ENCODE measurements at places on chromosomes 13 and 19.

GRCh38 chr19:11626252-11626651 is 29.0 kb downstream of the ZNF627 start:
- no peak overlapping the region for H3K4me3 ChIP-seq
- no peaks in the 10 kb centered on the region for H3K27me3 ChIP-seq
- no peaks in the 10 kb centered on the region for H3K36me3 ChIP-seq
- no peaks in the 10 kb centered on the region for H3K4me1 ChIP-seq

DNA sequence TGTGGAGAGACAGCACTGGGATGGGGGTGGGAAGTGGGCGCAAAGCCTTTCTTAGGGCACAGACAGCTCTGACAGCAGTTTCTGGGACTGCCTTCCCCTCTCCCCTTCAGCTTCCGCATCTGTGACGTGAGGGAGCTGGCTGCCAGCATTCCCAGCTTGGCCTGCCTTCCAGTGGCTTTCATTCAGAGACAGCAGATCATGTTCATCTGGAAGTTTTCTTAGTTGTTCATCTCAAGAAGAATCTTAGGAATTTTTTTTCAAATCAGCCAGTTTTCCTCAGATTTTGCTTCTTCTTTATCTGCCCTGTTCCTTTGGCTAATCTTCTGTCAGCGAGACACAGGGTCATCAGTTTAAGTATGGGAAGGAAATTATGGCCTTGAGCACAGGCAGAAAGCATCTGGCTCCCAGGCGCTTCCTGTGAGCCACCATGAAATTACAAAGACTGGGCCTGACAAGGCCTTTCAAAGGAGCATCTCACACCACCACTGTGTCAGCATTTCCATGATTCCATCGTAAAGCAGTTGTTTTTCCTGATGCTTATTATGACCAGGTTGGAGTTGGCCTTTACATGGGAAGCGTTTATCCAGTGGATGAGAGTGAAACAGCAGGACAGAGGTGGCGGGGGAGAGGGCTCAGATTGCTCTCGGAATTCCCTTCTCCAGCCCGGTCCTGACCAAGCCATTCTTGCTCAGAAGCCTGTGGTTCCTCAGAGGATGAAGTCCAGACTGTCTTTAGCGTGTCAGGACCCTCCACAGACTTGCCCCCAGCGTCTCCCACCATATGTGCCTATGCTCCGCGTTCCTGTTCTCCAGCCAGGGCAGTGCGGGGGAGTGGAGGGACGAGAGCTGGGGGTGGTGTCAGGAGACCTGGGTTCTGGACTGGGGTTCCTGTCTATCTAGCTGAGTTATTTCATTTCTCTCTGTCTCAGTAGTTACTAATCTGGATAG is 43.6 kb downstream of the ARHGAP35 start:
- no peak for ATAC-seq

- H3K4me3 ChIP-seq, result no peak overlapping the region
- H3K27me3 ChIP-seq, result no peaks in the 10 kb centered on the region
- ATAC-seq, result no peak
- H3K36me3 ChIP-seq, result no peaks in the 10 kb centered on the region
- no peak overlapping the region for H3K27ac ChIP-seq
Observed at GRCh38 chr13:105135852-105136615, 1399.4 kb downstream of the EFNB2 start.

DNA sequence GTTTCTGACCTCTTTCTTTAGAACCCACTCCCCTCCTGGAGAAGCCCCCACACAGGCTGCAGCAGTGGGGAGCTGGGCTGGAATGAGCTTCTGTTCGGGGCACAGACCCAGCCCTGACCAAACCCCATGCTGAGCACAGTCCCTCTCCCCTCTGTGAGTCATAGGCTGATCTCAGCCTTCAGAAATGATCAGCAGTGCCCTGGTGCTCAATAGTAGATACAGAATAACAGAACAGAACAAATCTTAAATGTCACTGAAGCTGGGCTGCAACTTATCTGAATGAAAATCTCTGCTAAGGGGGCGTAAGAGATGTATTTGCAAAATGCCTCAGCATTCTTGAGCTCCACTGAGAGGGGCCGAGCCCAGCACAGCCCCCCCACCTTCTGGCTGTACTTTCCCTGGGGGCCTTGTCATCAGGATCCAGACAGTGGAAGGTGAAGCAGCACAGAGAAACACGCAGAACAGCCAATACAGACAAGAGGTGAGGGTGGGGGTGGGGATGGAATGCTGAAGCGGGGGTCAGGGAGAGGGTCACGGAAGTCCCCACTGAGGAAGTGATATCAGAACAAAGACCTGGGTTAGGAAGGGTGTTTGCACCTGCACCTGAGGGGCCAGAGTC is 9.9 kb downstream of the ZNF665 start:
- H3K4me3 ChIP-seq, result no peak overlapping the region
- H3K27me3 ChIP-seq, result no peaks in the 10 kb centered on the region
- no peak for ATAC-seq
- no peaks in the 10 kb centered on the region for H3K36me3 ChIP-seq
- peak overlapping the region; percentile 31 for H3K27ac ChIP-seq

DNA sequence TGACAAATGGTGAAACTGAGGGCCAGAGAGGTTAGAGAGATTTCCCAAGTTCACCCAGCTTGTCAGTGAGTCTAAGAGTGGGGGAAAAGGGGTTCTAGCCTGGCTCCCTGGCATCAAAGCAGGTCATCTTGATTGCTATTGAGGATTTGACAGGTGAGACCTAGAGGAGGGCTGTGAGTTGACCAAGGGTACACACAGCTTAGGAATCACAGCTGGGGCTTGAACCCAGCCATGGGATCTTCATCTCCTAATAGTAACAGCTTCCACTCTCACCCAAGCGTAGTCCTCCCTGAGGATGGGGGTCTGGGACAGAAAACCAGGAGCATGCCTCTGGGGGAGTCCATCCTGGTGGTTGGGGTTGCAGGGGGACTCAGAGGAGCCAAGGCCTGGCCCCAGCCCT is 6.8 kb downstream of the CYP4F8 start:
- H3K36me3 ChIP-seq, result no peaks in the 10 kb centered on the region
- no peak overlapping the region for H3K27ac ChIP-seq
- H3K4me1 ChIP-seq, result no peaks in the 10 kb centered on the region
- ATAC-seq, result no peak

- ATAC-seq, result no peak
- H3K4me1 ChIP-seq, result no peaks in the 10 kb centered on the region
- no peaks in the 10 kb centered on the region for H3K27me3 ChIP-seq
- H3K4me3 ChIP-seq, result no peak overlapping the region
- no peak overlapping the region for H3K27ac ChIP-seq
Observed at GRCh38 chr13:97058391-97058790, 64.1 kb upstream of the OXGR1 start.

DNA sequence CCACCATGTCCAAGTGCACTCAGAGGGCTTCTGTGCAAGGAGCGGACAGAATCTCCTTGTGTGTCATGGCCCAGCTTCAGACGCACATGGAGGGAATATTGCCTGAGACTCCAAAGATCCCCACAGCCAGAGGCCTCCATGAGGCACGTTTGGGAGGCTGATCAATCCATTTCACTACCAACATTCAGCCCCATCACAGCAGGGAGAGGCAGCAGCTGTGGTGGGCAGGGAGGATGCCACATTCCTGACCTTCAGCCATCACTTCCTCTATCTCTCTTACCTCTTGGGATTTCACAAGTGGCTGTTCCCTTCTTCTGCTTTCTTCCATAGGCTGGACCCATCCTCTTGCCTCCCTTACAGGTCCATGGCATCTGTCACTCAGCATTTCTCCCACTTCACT is 82.4 kb upstream of the MBNL2 start:
- H3K36me3 ChIP-seq, result no peaks in the 10 kb centered on the region
- no peak overlapping the region for H3K4me3 ChIP-seq
- H3K27ac ChIP-seq, result no peak overlapping the region
- no peaks in the 10 kb centered on the region for H3K27me3 ChIP-seq

DNA sequence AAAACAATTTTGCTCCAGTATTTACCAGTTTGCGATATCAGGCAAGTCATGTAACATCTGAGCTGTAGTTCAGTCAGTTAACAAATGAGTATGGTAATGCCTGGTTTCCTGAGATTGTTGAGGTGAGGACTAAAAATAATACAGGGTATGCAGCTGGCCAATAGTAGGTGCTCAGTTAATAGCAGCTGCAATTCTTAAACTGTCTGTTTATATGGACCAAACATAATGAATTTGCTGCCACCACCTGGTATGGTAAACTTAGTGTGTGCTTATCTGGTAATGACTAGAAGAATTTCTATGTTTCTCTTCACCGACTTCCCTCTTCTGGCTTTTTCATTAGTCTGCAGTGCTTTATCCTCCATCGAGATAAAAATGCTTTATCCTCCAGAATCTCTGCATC is 9.1 kb downstream of the ZMYM2 start:
- no peaks in the 10 kb centered on the region for H3K36me3 ChIP-seq
- peaks cover 3% of the 10 kb centered on the region for H3K4me1 ChIP-seq
- ATAC-seq, result no peak
- H3K27me3 ChIP-seq, result no peaks in the 10 kb centered on the region

DNA sequence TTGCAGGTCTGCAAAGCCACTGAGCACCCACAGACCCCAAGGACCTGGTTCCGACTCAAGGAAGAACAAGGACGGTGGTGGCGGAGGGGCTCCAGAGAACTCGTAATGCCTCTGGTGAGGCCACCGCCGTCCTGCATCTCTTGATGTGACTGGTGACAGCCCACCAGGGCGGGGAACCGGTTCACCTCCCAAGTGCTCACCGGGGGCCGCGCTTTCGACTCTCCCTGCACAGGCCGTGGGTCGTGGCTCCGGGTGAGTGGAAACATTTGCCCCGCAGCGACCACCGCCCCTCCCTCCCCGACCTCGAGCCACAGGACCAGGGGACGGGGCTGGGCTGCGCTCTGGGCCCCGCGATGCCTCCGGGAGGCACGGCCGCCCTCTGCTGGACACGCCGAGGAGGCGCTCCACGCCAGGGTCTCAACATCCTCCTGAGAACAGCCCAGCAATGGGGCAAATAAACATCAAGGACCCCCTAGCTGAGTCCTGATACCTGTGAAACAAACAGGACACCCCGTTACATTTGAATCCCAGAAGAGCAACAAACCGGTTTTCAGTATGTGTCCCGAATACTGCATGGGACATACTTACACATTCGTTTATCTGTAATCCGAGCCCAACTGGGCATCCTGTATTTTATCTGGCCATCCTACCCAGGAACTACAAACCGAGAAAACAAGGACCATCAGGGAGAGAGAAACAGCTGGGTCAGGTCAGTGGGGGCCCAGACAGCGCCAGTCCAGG is 3.9 kb upstream of the PLPP2 start:
- peaks cover 50% of the 10 kb centered on the region for H3K27me3 ChIP-seq
- peak overlapping the region; percentile 62 for H3K27ac ChIP-seq
- H3K4me1 ChIP-seq, result peaks cover 57% of the 10 kb centered on the region
- H3K4me3 ChIP-seq, result no peak overlapping the region
- peak; percentile 55 for ATAC-seq

- no peak overlapping the region for H3K27ac ChIP-seq
- no peak for ATAC-seq
- H3K36me3 ChIP-seq, result no peaks in the 10 kb centered on the region
Observed at GRCh38 chr13:85186356-85187045, 612.7 kb downstream of the SLITRK6 start.

- no peak for ATAC-seq
- no peak overlapping the region for H3K27ac ChIP-seq
- H3K27me3 ChIP-seq, result peaks cover 44% of the 10 kb centered on the region
- H3K4me3 ChIP-seq, result no peak overlapping the region
- no peaks in the 10 kb centered on the region for H3K36me3 ChIP-seq
Observed at GRCh38 chr19:6556480-6557195, 25.8 kb downstream of the TNFSF9 start.

- H3K27ac ChIP-seq, result no peak overlapping the region
- H3K4me3 ChIP-seq, result no peak overlapping the region
- no peaks in the 10 kb centered on the region for H3K27me3 ChIP-seq
- no peaks in the 10 kb centered on the region for H3K36me3 ChIP-seq
Observed at GRCh38 chr13:29939158-29939557, 88.7 kb upstream of the UBL3 start.

GRCh38 chr19:5417495-5418436 is 37.5 kb upstream of the ZNRF4 start:
- no peak overlapping the region for H3K27ac ChIP-seq
- no peaks in the 10 kb centered on the region for H3K36me3 ChIP-seq
- H3K27me3 ChIP-seq, result peaks cover 82% of the 10 kb centered on the region
- H3K4me1 ChIP-seq, result peaks cover 6% of the 10 kb centered on the region
- ATAC-seq, result no peak
- H3K4me3 ChIP-seq, result peak overlapping the region; percentile 12

GRCh38 chr13:67292886-67293285 is 62.8 kb upstream of the PCDH9 start:
- no peaks in the 10 kb centered on the region for H3K36me3 ChIP-seq
- no peak for ATAC-seq
- no peaks in the 10 kb centered on the region for H3K4me1 ChIP-seq
- no peak overlapping the region for H3K27ac ChIP-seq
- no peak overlapping the region for H3K4me3 ChIP-seq

DNA sequence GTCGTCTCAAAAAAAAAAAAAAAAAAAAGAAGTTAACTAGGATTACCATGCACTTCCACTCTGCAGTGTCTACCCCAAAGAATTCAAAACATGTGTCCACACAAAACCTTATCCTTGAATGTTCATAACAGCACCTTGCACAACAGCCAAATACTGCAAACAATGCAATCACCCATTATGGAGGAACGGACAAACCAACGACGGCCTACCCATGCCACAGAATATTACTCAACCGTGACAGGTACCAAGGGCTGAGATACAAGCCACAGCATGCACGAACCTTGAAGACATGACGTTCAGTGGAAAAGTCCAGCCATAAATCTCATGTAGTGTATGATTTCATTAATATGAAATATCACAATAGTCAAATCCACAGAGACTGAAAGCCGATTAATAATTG is 3.0 kb upstream of the SHISA7 start:
- no peak for ATAC-seq
- no peak overlapping the region for H3K4me3 ChIP-seq
- no peaks in the 10 kb centered on the region for H3K4me1 ChIP-seq
- H3K27ac ChIP-seq, result no peak overlapping the region
- H3K27me3 ChIP-seq, result peaks cover 86% of the 10 kb centered on the region
- no peaks in the 10 kb centered on the region for H3K36me3 ChIP-seq

DNA sequence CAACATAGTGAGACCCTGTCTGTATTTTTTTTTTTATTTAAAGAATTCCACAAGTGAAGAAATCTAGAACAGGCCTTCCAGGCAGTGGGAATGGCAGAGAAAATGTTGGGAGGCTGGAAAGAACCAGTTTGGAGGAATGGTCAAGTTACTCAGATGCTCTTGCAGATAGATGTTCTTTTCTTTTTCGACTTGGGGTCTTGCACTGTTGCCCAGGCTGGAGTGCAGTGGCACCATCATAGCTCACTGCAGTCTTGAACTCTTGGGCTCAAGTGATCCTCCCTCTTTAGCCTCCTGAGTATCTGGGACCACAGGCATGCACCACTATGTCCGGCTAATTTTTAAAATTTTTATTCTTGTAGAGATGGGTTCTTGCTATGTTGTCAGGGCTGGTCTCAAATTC is 662 bp downstream of the C5AR1 start:
- no peak for ATAC-seq
- H3K4me1 ChIP-seq, result peaks cover 12% of the 10 kb centered on the region
- peaks cover 30% of the 10 kb centered on the region for H3K27me3 ChIP-seq
- no peaks in the 10 kb centered on the region for H3K36me3 ChIP-seq
- peak overlapping the region; percentile 19 for H3K4me3 ChIP-seq

DNA sequence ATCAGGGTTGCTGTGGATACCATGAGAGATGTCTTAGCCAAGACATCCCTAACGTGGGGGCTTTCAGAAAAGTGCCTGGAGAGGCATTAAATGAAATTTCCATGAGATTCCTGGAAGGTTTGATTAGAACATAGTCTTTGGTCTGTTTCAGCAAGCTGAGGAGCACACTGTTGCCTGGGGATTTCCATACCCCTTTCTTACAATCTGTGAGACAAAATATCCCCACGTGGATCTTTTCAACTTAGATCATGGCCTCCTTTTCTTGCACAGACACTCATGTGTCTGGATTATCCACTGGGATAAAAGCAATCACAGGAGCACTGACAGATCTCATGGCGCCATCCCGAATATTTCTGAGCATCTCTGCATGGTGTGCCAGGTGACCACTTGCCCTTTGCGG is 41.7 kb downstream of the GPR12 start:
- H3K27ac ChIP-seq, result no peak overlapping the region
- H3K4me1 ChIP-seq, result no peaks in the 10 kb centered on the region
- no peak for ATAC-seq
- H3K36me3 ChIP-seq, result no peaks in the 10 kb centered on the region
